HuH-7.5 (cell line): ENCODE measurements at places on chromosomes 16 and 17.

DNA sequence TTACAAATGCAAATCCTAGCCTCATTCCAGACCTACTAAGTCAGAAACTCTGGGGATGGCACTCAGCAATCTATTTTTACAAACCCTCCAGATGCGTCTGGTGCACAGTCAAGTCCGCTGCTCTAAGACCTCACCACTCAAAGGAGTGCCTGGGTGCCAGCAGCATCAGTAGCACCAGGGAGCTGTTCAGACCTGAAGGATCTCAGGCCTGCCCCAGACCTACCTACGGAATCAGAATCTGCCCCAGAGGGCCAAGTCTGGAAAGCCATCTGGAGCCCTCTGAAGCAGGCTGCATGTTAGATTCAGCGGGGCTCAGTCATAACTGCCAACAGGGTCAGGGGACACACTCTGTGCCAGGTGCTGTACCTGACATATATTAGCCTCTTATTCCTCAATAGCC lies 17.6 kb downstream of the MEOX1 start:
- no peak for DNase-seq

- DNase-seq = no peak
Observed at GRCh38 chr16:11071829-11072228, 127.5 kb downstream of the CLEC16A start.

- no peak for DNase-seq
Observed at GRCh38 chr16:89712274-89712781, 8.4 kb downstream of the VPS9D1 start.

GRCh38 chr16:49534901-49535610 lies 161.5 kb downstream of the C16orf78 start:
- DNase-seq = no peak

GRCh38 chr17:17985153-17985552 lies 12.5 kb downstream of the DRC3 start:
- no peak for DNase-seq

GRCh38 chr17:39022924-39023323 lies 55.7 kb upstream of the FBXO47 start:
- no peak for DNase-seq

DNA sequence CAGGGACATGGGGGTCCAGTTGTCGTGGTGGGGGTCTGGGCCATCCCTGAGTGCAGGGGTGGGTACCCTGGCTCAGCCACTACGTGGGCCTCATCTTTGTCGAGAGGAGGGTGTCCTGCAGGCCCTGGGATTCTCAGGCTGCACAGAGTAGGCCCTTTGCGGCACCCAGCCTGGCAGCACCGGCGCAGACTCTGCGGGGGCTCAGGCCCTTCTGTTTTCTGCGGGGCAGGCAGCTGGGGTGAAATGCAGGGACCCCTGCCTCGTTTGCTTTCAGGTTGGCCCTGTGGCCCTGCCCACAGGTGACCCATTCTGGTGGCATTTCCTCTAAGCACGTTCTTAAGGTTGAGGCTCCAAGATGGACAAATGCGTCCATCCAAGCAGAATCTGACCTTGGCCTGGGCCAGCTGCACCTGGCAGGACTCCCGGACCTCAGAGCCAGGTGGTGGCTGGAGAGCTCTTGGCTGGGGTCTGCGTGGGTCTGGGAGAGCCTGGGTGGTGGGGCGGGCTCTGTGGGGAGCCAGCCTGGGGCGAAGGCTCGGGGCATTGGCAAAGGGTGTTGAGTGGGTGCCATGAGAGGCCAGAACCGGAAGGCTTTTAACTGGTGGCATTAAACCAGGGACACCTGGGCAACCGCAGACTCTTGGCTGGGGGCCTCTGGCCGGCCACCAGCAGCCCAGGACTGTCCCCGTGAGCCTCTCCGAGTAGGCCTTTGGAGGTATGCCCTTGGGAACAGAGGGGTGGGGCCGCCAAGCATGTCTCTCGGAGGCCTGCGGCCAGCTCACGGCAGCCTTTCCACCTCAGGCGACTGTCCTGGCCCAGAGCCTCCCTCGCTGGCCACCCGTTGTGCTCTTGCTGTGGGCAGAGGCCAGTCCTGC lies 16.9 kb downstream of the PRSS27 start:
- DNase-seq = no peak

GRCh38 chr16:15494236-15494635 lies 59.8 kb downstream of the BMERB1 start:
- no peak for DNase-seq

- DNase-seq = no peak
Observed at GRCh38 chr16:81201267-81201666, 37.2 kb upstream of the BCO1 start.

DNA sequence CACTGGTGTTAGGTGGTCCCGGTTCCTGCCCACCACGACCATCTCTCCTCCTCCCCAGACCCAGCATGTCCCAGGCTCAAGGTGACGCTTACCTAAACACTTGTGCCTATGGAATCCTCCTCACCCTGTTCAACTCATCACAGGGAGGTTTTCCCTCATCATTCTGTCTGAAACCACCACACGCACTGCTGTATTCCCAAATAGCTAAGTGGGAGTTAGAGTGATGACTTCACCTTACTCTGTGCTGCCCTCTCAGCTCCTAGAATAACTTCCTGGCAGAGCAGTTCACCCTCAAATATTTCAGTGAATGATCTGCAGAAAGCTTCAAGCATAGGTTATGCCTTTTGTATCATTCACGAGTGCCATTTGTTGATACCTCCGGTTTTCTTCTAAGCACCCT lies 216.5 kb downstream of the CPPED1 start:
- DNase-seq = no peak

DNA sequence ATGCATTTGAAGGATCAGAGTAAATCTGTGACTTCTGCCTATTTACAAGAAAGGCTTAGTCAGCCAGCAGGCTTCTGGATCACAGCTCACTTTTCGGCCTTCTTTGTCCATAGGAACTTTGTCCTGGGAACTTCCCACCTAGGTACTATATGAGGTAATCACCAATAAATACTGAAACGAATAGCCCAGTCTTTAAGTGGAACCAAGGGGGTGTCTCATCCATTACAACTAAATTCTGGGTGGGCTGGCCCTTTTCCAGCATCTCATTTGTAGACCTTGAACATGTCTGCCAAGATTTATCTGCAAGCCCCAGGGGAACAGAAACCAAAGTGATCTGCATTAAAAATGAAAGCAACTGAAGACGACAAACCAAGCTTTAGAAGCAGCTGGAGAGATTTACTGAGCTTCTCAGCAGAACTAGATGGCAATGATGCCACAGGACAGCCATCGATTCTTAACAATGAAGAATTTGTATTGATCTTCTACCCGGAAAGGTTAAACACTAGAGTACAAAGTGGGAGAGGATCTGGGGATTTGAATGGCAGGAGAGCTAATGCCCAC lies 55.5 kb downstream of the SNX11 start:
- DNase-seq = no peak

DNA sequence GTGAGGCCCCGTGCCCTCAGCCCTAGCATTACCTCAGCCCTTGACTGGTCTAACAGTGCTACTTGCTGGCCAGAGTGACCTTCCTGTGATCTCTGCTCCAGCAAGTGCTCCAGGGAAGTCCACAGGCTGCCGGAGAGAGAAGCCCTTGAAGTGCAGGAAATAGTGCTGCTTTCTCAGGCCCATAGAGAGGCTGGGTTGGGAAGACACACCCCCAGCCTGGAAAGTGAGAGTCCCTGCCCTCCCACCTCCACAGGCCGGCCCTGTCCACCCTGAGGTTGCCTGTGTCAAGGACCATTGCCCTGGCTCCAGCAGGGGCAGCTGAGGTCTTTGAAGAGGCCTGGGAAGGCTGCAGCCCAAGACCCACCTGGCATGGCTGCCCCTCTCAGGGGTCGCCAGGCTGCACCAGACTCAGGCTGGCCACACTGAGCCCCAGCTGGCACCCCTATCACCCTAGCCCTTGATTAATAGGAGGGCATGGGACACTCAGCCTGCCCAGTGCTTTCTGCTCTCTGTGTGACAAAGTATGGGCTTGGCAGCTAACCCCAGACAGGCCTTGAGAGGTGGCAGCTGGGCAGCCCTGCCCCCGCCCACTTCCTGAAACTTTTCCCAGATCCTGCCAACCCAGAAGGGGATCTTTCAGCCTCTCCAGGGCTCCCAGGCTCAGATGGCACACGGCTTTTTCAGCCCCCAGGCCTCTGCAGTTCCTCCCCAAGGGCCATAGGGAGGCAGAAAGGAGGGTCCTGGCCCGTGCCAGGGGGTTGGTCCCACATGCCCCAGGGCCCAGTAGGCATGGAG lies 21.7 kb downstream of the ATP6V0D1 start:
- no peak for DNase-seq

- DNase-seq = no peak
Observed at GRCh38 chr16:4797805-4798252, 2.7 kb downstream of the SMIM22 start.

DNA sequence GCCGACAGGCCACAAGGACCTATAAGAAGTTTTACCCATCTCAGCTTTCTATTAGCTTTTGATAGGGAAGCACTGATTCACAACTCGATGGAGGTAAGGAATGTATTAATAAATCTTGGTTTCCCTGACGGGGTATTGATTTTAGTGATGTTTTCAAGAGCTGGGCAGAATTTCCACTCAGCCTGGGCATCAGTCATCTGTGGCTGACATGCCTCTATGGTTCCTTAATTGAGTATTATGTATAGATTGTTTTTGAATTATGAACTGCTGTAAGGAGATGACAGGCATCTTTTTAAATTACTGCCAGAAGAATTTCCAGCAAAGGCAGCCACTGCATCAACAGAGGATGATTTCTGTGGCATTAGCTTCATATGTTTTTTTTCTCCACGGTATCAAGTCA lies 128.6 kb downstream of the CPPED1 start:
- DNase-seq = no peak

GRCh38 chr16:80287674-80288073 lies 253.1 kb upstream of the DYNLRB2 start:
- no peak for DNase-seq
